Stimulated activated CD4-positive, alpha-beta T cell treated with anti-CD3 and anti-CD28 coated beads, TNF-alpha, amount 100 ng/mL, for 24 hours (primary cell): ENCODE measurements at places on chromosomes 16 and 17.
A peak's percentile ranks its signal among the peaks of the same experiment; 100 is the strongest.

- DNase-seq, result no peak
Measured at GRCh38 chr16:82050909-82051357, 15.9 kb downstream of the HSD17B2 start.

DNA sequence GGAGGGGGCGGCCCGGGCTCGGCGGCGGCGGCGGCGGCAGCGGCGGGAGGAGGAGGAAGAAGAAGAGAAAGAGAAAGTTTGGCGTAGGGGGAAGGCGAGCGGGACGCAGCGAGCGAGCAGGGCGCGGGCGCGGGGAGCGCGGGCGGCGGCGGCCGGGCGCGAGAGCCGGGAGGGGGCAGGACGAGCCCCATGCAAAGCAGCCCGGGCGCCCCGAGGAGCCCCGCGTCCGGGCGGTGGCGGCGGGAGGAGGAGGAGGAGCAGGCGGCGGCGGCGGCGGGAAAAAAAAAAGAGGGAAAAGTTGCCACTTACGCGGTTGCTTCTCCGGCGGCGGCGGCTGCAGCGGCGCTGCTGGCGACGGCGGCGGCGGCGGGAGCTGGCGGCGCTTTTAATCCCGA lies 10.3 kb upstream of the ZFHX3 start:
- DNase-seq, result no peak

- DNase-seq, result no peak
Measured at GRCh38 chr16:72091217-72091616, 2.2 kb downstream of the TXNL4B start.

DNA sequence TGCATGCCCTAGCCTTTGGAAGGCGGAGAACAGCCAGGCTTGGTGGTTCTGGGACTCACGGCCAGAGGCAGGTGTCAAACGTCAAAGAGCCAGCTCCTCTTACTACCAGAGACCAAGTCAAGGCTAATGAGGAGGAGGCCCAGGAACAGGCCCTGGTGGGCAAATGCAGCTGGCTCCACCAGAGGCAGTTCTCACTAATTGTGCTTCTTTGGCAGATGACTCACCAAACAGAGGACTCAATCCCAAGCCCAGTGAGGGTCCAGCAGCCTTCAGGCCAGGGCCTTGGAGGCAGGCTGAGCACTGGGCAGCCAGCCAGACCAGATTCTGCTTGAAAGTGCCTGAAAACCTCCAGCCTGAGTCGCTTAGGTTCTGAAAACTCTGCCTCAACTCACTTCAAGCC lies 336.5 kb upstream of the CDH5 start:
- no peak for DNase-seq

- DNase-seq, result no peak
Measured at GRCh38 chr17:77841742-77842527, 116.6 kb upstream of the TNRC6C start.

DNA sequence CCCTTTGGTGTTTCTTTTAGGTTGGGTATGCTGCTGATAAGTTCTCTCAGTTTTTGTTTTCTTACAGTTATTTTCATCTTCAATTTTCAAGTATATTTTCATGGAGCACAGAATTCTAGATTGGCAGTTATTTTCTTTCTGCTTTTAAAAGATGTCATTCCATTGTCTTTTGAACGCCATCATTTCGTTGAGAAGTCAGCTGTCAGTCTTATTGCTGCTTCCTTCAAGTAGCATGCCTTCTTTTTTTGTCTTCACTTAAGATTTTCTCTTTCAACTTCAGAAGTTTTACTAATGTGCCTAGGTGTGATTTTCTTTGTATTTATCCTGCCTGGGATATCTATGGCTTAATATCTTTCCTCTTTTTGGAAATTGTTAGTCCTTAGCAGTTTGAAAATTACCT lies 262.2 kb upstream of the PMFBP1 start:
- no peak for DNase-seq

- DNase-seq, result no peak
Measured at GRCh38 chr17:12917399-12917798, 100.4 kb downstream of the ELAC2 start.

DNA sequence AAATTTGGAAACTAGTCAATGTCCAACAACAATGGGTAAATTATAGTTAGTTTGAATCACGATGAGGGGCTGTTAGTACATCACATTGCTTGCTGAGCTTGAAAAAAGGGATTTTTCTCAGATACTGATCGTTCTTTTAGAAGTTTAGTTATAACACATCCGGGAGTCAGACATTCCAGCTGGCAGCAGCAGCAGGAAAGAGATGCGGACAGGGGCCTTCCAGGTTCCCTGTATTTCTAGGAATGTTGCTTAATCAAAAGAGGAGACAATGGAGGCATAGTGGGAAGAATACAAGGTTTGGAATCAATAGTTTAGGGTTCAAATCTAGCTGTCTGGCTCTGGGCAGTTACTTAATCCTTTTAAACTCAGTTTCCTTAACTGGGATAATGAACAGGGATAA lies 27.8 kb downstream of the CDK5R1 start:
- no peak for DNase-seq

GRCh38 chr17:40611840-40612474 lies 35.7 kb downstream of the SMARCE1 start:
- DNase-seq, result no peak

GRCh38 chr16:89796104-89796503 lies 20.3 kb downstream of the FANCA start:
- no peak for DNase-seq

DNA sequence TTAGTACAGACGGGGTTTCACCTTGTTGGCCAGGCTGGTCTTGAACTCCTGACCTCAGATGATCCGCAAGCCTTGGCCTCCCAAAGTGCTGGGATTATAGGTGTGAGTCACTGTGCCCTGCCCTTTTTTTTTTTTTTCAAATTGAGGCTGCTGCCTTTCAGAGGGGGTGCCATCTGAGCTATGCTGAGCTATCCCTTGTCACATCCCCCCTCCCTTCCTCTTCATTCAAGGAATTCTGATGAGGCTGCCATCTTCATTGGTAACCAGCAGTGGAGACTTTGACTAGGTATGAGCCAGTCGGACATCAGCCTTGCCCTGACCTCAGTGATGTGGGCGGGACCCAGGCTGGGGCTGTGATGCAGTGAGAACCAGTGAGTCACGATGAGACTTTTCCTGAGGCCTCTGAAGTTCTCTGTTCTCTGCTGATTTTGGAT lies 24.4 kb upstream of the GPT2 start:
- peak; percentile 8 for DNase-seq

GRCh38 chr17:76527430-76528111 lies 9.9 kb downstream of the CYGB start:
- DNase-seq, result no peak

GRCh38 chr16:66278111-66278531 lies 88.4 kb upstream of the CDH5 start:
- DNase-seq, result no peak

DNA sequence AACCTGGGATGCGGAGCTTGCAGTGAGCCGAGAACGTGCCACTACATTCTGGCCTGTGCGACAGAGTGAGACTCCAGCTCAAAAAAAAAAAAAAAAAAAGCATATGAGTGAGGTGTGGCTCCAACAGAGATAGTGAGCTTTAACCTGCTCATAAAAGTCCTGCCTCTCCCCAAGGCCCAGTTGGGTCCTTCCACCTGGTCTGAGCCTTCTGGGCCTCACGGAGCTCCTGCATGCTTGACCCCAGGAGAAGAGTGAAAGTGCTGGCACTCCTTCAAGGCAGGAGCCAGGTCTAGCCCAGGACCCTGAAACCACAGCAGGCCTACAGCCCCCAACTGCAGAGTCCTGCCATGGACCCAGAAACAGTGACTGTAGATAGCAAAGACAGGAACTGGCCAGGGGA lies 17.7 kb downstream of the HSD11B2 start:
- no peak for DNase-seq

GRCh38 chr17:16448490-16448889 lies 33.1 kb downstream of the TRPV2 start:
- DNase-seq, result no peak
